ENCODE measurements at places on chromosomes 11 and 22.
A peak's percentile ranks its signal among the peaks of the same experiment; 100 is the strongest.

GRCh38 chr11:16969010-16969999 lies 44.9 kb downstream of the PLEKHA7 start:
- no peak for DNase-seq

DNA sequence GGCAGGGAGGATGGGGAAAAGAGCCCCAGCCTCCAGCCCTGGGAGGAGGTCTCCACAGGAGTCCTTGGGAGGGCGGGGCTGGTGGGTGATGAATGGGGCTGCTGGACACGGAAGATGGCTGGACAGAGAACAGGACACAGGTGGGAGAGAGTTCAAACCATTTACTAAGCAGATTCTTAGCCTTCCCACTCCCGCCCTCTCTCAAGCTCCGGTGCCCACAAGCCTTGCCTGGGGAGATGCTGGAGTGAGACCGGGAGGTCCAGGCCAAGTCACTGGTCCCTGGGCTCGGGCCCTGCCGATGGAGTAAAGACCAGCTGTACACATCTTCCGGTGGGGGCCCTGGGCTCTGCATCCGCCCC lies 1.4 kb downstream of the CLDN5 start:
- DNase-seq, result no peak

DNA sequence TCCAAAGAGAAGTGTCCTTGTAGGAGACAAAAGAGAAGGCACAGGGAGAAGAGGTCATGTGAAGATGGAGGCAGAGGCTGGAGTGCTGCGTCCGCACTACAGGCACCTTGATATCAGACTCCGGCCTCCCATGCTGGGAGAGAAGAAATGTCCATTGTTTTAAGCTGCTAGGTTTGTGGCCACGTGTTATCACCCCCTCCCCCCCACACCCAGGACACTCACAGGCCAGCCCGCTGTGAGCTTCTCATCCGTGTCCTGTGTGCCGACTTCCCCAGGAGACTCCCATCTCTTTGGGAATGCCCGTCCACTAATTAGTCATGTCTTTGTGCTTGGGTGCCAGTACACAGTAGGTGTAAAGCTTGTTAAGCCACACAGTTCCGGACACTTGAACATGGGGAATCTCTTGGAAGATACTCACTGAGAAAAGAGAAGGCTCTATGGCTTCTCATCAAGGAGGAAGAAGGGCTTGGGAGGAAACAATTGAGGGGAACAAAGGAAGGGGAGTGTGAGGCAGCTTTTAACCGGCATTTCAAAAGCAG lies 1234.7 kb downstream of the TBC1D22A start:
- DNase-seq, result no peak

DNA sequence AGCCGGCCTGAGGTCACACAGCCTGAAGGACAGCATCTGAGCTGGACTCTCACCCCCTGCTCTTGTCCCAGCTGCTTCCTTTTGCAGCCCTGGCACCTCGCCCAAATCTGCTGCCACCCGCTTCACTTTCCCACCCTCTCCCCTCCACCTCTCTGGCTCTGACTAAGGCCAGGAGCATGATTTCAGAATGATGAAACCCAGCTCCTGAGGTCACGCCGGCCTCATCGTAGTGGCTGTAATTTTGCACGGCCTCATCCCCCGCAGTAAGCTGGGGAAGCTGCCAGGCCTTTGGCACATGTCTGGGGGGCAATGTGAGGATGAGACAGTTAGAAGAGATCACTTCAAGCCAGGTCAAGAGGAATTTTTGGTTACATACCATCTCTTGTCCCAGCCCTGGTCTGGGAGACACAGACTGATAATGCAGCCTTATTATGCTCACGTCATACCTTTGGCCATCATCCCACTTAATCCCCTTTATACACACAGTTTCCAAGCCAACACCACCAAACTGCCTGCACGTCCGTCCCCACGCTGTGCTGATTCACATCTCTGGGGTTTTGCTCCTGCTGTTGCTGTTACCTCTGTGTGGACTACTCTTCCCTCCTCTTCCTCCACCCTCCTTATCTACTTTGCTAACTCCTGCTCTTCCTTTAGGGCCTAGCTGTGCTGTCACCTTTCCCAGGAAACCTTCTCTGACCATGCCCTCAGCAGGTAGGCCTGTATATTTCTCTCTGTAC lies 58.1 kb downstream of the CHRDL2 start:
- DNase-seq, result no peak

DNA sequence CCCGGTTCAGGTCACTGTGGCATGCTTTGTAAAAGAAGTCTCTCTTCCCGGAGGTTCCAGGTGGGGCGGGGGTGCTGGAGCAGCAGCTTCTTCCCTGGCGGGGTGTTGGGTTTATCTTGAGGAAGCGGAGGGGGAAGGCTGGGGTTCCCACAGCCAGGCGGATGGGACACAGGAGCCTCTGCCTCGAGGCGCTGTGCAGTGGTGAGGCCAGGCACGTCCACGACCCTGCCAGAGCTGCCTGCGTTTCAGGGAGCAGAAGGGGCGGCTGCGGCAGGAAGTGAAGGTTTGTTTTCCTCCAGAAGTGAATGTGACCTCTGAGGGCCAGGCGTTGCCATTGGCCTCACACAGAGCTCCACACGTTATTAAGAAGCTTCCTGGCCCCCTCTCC lies 20.1 kb upstream of the ADORA2A start:
- DNase-seq, result no peak

DNA sequence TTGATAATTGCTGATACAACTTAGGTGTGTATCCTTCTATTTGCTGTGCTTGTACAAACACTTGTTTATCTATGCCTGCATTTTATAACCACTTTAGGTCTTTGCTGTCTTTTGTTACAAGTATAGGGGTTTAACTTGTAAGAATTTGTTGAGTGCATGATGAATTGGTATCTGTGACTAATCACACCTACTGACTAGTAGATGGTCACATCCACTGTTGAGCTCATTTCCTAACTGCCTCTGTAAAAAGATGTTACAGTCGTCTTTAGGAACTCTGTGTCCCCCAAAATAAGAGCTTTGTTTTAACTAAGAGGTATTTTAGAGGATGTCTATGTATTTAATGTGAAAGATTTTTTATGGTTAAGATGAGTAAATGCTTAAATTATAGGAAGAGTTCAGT lies 60.5 kb downstream of the HIPK3 start:
- DNase-seq, result no peak

DNA sequence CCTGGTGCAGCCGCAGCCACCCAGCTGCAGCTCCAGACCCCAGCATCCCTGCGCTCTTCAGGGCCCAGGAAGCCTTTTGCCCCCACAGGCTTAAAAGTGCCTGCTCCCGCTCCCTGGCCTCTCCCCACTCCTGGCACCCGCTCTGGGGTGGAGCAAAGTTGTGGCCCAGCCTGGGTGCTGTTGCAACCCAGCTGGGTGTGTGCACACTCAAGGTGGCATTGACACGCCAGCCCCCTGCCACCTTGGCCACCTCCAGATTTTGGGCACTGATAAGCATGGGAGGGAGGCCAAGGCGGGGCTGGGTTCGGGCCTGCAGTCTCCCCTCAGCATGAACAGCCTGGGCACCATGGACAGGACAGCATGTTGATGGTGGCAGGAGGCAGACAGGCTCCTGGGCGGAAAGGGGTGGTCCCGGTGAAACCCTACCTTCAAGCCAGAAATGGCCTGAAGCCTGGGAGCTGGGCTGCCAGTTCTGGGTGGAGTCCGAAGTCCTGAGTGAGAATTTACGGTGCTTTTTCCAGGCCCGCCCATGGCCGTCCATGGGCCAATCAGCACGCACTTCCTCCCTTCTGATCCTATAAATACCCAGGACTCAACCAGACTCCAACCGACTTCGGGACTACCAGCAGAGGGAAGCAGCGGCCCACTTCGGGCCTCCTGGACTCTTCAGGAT lies 23.6 kb upstream of the RNASEH2C start:
- DNase-seq, result no peak

DNA sequence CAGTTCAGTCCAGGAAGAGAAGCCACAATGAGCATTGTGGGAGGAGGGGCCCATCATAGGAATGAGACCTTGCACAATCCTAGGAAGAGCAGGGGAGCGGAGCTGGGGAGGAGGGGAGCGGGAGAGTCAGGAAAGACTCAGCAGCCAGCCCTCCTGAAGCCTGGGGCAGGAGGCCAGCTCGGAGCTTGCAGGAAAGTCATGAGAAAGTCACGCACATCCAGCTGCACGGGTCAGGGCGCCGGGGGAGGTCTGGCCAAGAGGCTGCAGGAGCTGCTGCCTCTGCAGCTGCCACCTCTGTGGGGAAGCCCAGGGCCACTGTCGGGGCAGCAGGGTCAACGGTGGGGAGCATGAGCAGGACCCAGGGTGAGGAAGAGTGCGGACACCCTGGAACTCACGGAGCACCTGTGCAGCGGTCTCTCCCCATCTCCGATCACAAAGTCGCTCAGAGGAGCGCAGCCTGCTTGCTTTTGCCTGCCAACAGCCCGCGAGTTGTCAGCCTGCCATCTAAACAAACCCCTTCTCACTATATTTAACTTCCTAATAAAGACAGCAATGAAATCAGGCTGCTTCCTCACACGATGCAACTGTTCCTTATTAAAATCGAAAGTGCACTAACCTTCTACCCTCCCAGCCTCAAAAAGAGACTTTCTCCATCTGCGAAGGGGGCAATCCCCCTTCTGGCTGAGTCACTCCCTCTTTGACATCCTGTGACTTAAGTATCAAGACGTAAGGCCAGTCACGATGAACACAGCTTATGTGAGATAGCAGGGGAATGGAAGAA lies 52.9 kb upstream of the RTL6 start:
- DNase-seq, result no peak

GRCh38 chr11:42762348-42762747 lies 549.4 kb upstream of the API5 start:
- DNase-seq, result no peak

DNA sequence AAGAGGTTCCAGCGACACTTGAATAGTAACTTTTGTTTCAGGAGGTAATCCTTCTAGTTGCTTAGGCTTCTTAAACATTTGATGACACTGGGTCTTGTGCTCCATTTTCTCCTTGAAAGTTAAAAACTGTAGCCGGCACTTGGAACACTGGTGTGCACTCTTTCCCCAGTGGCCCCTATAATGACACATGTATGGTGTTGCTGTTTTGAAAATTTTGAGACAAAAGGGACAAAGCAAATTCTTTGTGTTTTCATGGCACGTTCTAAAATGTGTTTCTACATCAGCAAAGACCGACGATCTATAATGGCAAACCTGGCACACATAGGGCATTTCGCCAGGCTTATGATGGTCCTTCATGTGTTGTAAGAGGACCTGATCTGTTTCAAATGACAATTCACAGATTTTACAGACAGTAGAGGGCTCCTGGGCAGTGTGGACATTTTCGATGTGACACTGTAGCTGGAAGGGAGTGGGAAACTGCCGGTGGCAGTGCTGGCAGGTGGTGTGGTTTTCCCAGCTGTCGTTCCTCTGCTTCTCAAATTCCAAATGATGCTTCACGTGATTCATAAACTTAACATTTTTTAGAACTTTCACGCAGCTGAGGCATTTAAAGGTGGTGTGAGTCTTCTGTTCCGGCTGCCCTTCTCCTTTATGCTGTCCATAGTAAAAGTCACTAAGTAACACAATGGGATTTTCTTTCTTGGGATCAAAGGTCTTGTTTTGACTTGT lies 20.5 kb downstream of the ZNF280B start:
- DNase-seq, result no peak

GRCh38 chr11:131947511-131947910 lies 577.1 kb downstream of the NTM start:
- no peak for DNase-seq

DNA sequence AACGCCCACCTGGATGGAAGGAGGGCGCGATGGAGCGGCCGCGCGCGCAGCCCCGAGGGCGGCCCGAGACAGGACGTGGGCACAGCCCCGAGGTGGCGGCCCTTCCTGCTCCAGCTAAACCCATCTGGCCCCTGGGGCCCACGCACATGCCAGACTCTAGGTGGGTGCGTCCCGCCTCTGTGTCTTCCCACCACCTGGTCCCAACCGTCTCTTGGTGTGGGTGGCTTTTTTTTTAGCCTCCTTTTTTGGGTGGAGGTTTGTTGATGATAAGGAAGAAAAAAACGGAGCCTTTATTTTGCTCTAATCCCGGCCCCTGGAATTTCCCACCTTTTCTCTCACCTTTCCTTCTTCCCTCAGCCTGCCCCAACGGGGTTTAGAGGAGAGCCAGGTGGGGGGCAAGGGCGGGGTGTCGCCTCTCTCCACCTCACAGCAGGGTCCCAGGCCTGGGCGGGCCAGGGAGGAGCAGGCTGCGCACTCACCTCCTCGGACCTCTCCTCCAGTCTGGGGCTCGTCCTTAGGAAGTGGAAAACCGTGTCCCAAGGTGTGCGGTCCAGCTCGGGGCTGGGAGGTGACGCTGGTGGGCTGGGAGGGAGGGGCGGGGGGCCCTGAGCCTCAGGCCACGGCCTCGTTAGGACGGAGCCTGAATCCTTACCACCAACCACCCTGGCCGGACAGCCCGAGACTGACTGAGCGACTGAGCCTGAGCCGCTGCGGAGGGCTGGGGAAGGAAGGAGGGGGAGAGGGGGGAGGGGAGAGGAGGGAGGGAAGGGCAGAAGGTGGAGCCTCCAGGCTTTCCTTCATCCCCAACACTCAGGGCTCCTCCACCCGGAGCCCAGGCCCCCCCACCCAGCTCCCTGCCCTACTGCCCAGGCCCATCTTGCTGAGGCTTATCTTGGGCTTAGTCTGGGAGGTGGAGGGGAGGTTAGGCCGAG lies at the start of gene SOX10:
Gene SOX10, minus strand, starts transcription at position 696 of the 932 bp plus-strand sequence. CDS start 771 bp downstream, outside the sequence.
- DNase-seq, result no peak

- DNase-seq, result no peak
Measured at GRCh38 chr11:719214-720016, 13.4 kb downstream of the EPS8L2 start.

DNA sequence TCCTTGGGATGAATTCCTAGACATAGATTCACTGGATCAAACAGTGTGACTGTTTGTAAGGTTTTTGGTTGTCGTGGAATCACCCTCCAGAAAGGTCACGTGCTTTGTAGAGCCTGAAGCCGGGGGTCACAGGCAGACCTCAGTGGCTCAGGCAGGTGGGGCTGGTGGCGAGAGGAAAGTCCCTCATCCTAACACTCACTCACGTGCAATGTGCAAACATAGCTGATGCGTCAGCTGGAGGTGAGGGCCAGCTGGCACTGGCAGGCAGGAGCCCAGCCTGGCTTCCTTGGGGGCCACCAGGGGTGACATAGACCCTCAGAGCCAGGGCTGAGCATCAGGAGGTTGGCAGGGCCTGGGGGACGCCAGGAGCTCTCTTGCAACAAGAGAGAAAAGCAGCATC lies 90.0 kb downstream of the ARHGAP8 start:
- no peak for DNase-seq

- DNase-seq, result no peak
Measured at GRCh38 chr11:124297921-124298320, 15.8 kb downstream of the OR8D1 start.

- DNase-seq, result no peak
Measured at GRCh38 chr11:88042647-88043046, 132.6 kb downstream of the RAB38 start.

DNA sequence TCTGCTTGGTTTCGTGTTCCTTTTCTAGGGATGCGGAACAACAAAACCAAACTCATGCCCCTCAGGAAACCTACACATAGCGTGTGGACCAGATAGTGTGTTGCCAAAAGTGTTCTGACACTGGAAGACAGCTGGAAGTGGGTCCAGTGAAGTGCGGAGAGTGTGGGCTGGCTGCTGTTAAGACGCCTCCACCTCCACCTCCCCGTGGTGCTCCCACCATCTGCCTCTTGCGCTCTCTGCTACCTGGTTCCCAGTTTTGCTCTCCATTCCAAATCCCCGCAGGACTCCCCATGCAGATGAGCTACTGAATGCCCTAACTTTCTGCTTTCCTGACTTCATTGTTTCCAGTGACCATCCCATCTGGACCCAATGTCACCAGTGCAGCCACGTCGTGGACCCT lies 51.8 kb downstream of the NCAPD3 start:
- DNase-seq, result no peak

GRCh38 chr11:1926156-1927025 lies 6.9 kb downstream of the TNNT3 start:
- DNase-seq, result no peak

GRCh38 chr11:44608991-44609782 lies 43.7 kb downstream of the CD82 start:
- DNase-seq, result peak; percentile 10

All from esophagus squamous epithelium (tissue), 5 donors.